ENCODE measurements at places on chromosomes 7 and 10. TPM values are rescaled to one million over a fixed set of nuclear protein-coding genes. Genes with fewer than 3 reads are reported as not detected.

The CRHR2 gene
- polyA plus RNA-seq, result 2.2 TPM

The PNLIPRP2 gene
- polyA plus RNA-seq, result 0.20 TPM

- DNase-seq, result peak; percentile 81
Measured at GRCh38 chr10:102668326-102669107, 24.2 kb downstream of the TRIM8 start.

The SEMA3E gene
- 2.2 TPM for polyA plus RNA-seq

DNA sequence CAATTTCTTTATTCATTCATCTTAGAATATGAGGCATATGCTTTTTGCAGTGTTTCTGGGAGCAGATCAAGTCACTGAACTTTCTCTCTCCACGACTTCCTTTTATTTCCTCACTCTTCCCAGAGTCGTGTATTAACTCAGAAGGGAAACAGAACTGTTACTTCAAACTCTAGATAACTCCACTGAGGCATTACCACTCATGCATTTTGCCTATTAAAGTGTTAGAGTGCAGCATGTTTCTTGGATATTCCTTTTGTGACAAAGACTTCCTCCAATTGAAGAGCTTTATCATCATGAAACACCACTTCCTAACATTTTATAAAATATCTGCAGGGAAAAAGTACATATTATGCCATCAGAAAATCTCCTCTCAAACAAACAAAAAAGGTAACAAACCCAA, 797.4 kb upstream of the COBL start:
- DNase-seq, result no peak

GRCh38 chr7:67566101-67566500, 569.5 kb downstream of the TYW1 start:
- DNase-seq, result no peak

DNA sequence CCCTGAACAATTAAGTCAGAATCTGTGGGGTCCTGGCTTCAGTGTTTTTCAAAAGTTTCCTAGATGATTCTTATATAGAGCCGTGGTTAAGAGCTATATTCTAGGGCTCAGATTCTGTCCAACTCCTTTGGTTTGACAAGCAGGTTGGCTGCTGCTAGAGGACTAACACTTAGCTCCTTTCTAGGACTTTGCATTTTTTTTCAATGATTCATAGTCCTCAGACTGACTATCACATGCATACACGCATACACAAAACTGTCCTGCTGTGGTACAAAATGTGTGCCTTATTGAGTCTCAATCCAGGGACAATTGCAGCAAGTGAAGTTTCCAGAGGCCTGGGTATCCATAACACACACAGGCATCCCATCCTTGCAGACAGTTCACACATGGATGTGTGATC, 392.0 kb downstream of the NRG3 start:
- DNase-seq, result no peak

DNA sequence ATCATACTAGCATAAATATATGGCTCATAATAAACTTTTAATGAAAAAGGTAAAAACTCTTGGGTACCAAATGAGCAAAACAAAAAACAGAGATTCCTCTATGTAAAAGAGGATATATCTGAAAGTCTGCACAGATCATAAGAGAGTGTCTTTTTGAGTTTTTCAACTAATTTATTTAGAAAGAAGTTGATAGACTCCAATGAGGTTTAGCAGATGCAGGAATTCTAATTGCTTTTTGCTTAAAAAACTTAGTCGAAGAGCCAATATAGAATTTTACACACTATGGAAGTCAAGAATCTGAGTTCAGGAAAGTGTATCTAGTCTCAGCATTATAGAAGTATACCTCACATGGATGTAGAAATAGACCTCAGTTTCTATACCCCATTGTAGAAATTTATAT, 3.4 kb upstream of the MLLT10 start:
- no peak for DNase-seq

DNA sequence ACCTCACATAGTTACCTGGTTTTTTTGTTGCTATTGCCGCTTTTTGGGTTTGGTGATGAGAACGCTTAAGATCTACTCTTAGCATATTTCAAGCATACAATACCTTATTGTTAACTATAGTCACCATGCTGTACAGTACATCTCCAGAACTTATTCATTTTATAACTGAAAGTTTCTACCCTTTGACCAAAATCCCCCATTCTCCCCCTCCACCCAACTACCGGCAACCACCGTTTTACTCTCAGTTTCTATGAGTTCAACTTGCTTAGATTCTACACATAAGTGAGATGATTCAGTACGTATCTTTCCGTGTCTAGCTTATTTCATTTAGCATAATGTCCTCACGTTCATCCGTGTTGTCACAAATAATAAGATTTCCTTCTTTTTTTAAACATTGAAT, 86.7 kb upstream of the IL6 start:
- DNase-seq, result no peak

GRCh38 chr10:118668228-118668952, 72.9 kb upstream of the PRLHR start:
- no peak for DNase-seq

DNA sequence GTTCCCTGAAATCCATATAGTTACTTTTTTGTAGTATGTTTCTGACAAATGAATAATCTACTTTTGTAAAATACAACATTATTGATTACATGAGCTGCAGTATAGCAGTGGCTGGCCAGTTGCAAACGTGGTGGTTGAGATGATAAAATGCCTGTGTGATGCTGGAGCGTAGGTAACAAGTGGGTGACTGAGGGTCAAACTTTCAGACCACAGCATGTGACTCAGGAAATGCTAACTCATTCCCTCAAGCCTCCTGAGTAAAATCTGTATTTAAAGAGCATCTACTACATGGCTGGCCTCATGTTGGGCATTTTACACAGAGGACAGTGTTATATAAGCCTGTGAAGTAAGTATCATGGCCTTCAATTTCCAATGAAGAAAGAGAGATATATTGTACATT, 585.2 kb downstream of the GRID1 start:
- DNase-seq, result no peak

The LRRC18 gene
- polyA plus RNA-seq, result 0.09 TPM

- no peak for DNase-seq
Measured at GRCh38 chr10:1738950-1739349, 1.6 kb upstream of the ADARB2 start.

- DNase-seq, result no peak
Measured at GRCh38 chr7:112159351-112159750, 46.8 kb downstream of the DOCK4 start.

The NOS3 gene
- 8.9 TPM for polyA plus RNA-seq

The HGF gene
- polyA plus RNA-seq, result 5.2 TPM

Data from muscle of leg (tissue), 16 donors.